Non-pigmented ciliary epithelial cell (primary cell): ENCODE measurements at places on chromosomes 12 and 14.

DNA sequence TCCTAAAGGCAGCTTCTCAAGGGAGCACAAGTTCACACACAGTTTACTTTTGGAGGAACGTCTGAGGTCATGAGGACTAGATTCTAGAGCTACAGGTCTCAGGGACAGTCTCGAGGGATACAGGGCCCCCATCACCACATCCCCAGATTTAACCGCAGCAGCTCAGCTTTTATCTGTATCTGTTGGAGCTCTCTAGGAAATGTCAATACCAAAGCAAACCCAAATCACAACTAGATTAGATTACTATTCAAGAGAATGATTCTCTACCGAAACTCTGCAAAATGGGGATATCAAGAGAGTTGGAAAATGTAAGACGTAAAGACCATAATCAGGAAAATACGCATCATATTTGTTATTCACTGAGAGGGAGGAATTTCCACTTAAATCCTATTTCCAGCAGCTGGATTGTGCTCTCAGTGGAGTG is 4.0 kb upstream of the MYRFL start:
- DNase-seq = no peak

GRCh38 chr14:58299401-58300330 is 1.3 kb downstream of the ARID4A start:
- no peak for DNase-seq

- DNase-seq = no peak
Observed at GRCh38 chr14:53885136-53885640, 71.4 kb downstream of the BMP4 start.

GRCh38 chr12:49789992-49790391 is 38.2 kb downstream of the NCKAP5L start:
- no peak for DNase-seq

GRCh38 chr14:78259831-78260230 is 89.7 kb downstream of the NRXN3 start:
- DNase-seq = no peak

DNA sequence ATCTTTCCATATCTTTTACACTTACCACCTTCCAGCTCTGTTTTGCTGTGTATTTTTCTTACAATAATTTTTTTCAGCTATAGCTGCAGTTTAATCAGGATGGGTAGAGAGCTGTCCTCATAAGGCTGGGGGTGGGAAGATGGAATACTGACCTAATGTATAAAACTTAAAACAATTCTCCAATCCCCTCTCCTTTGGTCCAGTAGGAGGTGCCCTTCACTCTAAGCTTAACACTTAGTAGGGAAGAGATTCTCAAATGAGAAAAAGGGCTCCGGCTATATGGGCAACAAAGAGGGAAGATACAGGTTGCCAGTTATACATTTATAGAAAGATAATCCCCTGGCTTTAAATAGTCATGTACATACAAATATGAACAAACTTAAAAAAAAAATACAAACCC is 2.8 kb downstream of the ORMDL2 start:
- DNase-seq = no peak

- DNase-seq = no peak
Observed at GRCh38 chr12:53048033-53048779, 1.7 kb upstream of the TNS2 start.

- DNase-seq = no peak
Observed at GRCh38 chr12:24198936-24199671, 249.6 kb upstream of the SOX5 start.

DNA sequence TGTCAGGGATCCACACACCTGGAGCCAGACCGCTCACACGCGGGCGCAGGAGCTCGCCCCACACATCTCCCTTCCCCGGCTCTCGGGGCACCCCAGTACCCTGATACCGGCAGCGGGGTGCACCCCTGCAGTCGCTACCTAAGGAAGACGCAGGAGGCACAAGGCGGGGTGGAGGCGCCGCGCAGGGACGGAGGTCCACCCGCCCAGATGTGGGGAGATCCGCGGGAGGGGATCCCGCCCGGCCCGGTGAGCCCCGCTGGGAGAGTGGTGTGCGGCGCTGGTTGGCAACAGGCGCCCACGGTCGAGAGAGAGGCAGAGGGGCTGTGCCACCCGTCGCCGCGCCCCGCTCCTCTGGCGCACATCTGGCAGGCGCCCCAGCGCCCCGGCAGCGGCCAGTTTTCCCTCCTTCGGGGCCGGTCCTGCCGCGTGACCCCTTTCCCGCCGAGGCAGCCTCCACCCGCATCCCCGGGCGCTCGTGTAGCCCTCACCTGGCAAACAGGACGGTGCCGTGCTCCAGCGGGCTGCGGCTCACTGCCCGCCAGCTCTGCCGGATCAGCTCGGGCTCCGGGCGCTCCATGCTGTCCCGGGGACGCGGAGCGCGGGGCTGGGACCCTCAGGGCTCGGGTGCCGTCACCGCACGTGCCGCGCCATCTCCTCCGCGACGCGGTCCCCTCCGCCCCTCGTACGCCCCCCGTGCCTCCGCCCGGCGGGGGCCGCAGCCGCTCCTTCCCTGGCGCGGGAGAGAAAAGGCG is 469 bp downstream of the NGB start:
- no peak for DNase-seq

- DNase-seq = no peak
Observed at GRCh38 chr14:62253171-62253570, 491.0 kb downstream of the SNAPC1 start.

- no peak for DNase-seq
Observed at GRCh38 chr14:90049390-90049789, 12.4 kb upstream of the KCNK13 start.

GRCh38 chr12:38159092-38159551 is 157.5 kb upstream of the ALG10B start:
- no peak for DNase-seq

DNA sequence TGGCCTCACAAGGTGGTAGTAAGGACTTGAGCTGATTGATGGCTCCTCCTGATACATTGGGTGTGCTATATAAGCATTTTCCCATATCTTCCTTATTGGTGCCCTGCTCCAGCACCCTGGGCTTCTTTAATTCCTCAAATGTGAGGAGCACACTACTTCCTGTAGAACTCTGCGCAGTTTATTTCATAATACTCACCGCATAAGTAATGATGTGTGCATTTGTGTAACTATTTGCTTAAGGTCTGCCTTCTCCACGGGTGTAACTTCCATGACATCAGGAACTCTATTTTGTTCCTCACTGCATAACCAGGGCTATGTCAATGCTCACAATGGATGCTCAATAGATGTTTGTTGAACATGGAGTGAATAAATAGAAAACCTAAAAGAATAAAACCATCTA is 392.2 kb downstream of the SEC23A start:
- no peak for DNase-seq

DNA sequence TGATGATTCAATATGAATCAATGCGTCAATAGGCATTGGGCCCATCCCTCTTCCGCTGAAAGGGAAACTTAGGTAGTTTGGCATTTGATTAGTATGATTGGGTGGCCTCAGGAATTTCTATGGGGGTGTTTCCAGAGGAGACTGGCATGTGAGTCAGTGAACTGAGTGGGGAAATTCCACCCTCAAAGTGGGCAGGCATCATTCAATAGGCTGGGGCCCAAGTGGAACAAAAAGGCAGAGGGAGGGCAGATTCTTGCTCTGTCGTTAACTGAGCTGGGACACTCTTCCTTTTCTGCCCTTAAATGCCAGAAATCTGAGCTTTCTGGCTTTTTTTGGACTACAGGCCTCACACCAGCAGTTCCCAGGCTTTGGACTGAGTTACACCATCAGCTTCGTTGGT is 373.5 kb downstream of the RPS29 start:
- DNase-seq = no peak

DNA sequence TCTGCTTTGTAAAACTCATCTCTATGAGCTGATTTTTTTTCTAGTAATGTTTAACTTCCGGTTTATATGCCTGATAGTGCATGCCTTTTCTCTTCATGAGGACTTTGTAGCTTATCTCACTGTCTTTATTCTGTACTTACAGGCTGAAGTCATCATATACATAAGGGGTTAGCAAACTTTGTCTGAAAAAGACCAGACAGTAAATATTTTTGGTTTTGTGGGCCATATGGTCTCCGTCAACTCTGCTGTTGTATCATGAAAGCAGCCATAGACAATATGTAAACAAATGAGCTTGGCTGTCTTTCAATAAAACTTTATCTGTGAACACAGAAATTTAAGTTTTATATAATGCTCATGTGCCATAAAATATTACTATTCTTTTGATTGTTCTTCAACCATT is 172.1 kb downstream of the GXYLT1 start:
- no peak for DNase-seq
